ENCODE measurements at places on chromosomes 13 and 19. TPM values are rescaled to one million over a fixed set of nuclear protein-coding genes. Genes with fewer than 3 reads are reported as not detected.

The ZNF560 gene
- not detected for total RNA-seq

GRCh38 chr13:37144661-37145060 lies 39.2 kb upstream of the CSNK1A1L start:
- DNase-seq, result no peak

The NLRP7 gene
- not detected for total RNA-seq

- peak; percentile 56 for DNase-seq
Measured at GRCh38 chr13:24747248-24748060, 16.5 kb upstream of the RNF17 start.

DNA sequence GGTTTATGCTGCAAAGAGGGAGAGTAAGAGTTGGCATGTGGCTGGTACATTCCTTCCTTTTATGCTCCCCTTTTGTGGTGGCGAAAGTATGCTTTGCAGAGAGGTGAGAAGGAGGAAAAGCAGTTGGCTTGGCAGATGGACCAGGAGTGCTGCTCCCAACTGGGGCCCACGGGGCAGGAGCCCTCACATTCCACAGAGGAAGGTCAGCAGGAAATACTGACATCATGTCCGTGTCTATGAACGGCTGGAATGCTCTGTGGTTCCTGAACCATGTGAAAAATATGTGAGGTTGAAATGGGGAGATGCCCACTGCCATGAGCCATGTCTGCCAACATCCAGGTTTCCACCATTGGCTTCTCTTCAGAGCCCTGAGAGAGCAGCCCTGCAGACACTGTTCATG lies 33.3 kb upstream of the GAS6 start:
- no peak for DNase-seq

DNA sequence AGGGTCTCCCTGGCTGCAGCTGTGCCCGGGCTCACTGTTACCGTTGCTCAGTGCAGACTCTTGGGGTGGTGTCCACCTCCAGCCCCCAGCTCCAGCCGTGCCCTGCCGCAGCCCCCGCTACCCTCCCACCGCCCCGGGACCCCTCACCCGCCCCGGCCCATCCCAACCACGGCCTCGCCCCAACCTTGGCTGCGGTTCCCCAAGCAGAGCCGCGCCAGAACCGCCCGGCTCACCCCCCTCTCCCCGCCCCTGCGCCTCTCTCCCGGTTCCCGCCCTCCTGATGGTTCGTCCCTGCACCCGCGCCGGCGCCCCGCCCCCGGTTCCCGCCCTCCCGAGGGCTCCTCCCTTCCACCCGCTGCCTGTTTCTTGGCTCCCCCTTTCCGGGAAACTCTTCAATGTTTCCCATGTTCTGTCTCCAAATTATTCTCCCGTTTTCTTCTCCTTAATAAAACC lies 40.3 kb downstream of the ANKRD10 start:
- DNase-seq, result peak; percentile 89

GRCh38 chr13:30112602-30113435 lies 194.5 kb downstream of the KATNAL1 start:
- peak; percentile 87 for DNase-seq

DNA sequence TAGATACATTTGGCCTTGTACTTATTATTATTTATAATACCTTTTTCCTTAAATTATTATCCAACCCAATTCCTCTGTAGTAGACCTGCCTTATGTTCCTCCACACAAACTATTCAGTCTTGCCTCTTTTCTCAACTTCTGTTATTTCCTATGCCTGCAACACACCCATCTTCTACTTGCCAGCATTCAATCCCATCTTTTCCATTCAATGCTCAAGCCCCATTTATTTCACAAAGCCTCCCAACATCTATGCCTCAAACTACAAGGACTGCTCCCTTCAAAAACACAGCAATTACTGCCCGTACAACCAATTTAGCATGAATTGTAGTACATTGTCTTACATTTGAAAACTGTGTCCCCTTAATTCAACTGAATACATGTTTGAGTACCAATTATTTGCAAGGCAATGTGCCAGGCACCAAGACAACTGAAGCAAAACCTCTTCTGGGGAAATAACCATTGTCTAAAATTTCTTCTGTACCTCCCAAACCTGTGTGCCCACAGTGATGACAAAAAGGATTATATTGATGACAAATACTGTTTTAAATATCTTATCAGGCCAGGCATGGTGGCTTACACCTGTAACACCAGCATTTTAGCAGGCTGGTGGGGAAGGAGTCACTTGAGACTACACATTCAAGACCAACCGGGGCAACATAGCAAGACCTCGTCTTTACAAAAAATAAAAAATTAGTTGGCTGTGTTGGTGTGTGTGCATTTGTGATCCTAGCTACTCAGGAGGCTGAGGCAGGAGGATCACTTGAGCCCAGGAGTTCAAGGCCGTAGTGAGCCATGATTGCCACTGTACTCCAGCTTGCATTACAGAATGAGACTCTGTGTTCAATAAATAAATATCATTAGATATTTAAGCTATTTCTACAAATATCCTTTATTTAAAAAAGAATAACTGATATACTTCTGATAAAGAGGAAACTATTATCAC lies 35.1 kb downstream of the ELF1 start:
- no peak for DNase-seq

- no peak for DNase-seq
Measured at GRCh38 chr19:55303477-55303876, 19.7 kb downstream of the BRSK1 start.

DNA sequence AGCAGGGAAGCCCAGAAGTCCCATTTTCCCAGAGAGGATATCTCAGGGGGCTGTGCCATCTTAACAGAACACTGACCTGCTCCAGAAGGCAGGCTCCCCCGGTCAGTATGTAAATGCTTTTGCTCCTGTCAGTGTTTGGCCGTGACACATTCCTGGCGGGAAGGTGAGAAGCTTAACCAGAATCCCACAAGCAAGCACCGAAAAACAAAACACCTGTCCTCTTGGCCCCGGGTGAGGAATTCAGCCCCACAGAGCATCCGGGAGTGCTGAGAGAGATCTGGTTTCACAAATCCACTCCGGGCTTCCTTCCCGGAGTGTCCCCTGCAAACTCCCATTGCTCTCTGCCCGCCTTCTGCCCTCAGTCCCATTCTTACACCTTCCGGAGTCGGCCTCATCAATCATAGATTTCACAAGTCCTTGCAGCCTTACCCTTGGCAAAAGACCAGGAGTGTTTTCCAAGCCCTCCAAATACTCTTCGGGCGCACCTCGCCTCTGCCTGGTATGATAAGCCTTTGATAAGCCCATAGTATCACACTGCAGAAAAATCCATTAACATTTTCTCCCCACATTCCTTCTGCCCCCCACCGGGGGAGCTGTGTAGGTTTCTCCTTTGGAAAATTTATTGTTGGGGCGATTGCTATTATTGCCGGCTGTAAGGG lies 12.2 kb downstream of the TPM4 start:
- no peak for DNase-seq

GRCh38 chr13:26707122-26708006 lies 53.2 kb downstream of the GPR12 start:
- DNase-seq, result peak; percentile 76

- DNase-seq, result no peak
Measured at GRCh38 chr13:113084943-113085540, 20.5 kb upstream of the F7 start.

The ZNF730 gene
- 59.2 TPM for total RNA-seq

Data from neural progenitor cell (in vitro differentiated cells).